ENCODE measurements at places on chromosomes 16 and 17. TPM values are rescaled to one million over a fixed set of nuclear protein-coding genes. Genes with fewer than 3 reads are reported as not detected.

FAM20A gene
- polyA plus RNA-seq, result not detected

TMC7 gene
- polyA plus RNA-seq, result not detected

MRPL38 gene
- polyA plus RNA-seq, result 77.5 TPM

SLC12A3 gene
- 1.6 TPM for polyA plus RNA-seq

TEDC2 gene
- 1.0 TPM for polyA plus RNA-seq

KRTAP2-1 gene
- polyA plus RNA-seq, result not detected

ACSM2B gene
- not detected for polyA plus RNA-seq

CLDN6 gene
- polyA plus RNA-seq, result not detected

OR1A1 gene
- not detected for polyA plus RNA-seq

CACNG3 gene
- polyA plus RNA-seq, result not detected

CDH3 gene
- polyA plus RNA-seq, result not detected

SDR42E2 gene
- polyA plus RNA-seq, result 0.20 TPM

DLX4 gene
- polyA plus RNA-seq, result not detected

SLFN12 gene
- 2.4 TPM for polyA plus RNA-seq

SLC6A2 gene
- polyA plus RNA-seq, result not detected

WFDC1 gene
- polyA plus RNA-seq, result not detected

HAP1 gene
- polyA plus RNA-seq, result not detected

PPP1R9B gene
- polyA plus RNA-seq, result 4.2 TPM

NT5M gene
- 2.4 TPM for polyA plus RNA-seq

PRAC1 gene
- not detected for polyA plus RNA-seq

GABARAPL2 gene
- 307 TPM for polyA plus RNA-seq

CA7 gene
- polyA plus RNA-seq, result not detected

IRX3 gene
- not detected for polyA plus RNA-seq

FNDC8 gene
- not detected for polyA plus RNA-seq

CHP2 gene
- not detected for polyA plus RNA-seq

KRT25 gene
- polyA plus RNA-seq, result not detected

GAS7 gene
- 1.7 TPM for polyA plus RNA-seq

MILR1 gene
- polyA plus RNA-seq, result 1.9 TPM

SLC52A1 gene
- not detected for polyA plus RNA-seq

ATP2A3 gene
- polyA plus RNA-seq, result 155 TPM

LGALS9B gene
- not detected for polyA plus RNA-seq

DRC3 gene
- polyA plus RNA-seq, result 0.90 TPM

RTN4RL1 gene
- polyA plus RNA-seq, result 0.44 TPM

All from IgD-negative memory B cell (primary cell).